Fibroblast of skin of right quadriceps (primary cell): ENCODE measurements at places on chromosomes 7 and 10.
A peak's percentile ranks its signal among the peaks of the same experiment; 100 is the strongest.

GRCh38 chr10:78937393-78937792 is 131.4 kb upstream of the ZMIZ1 start:
- DNase-seq: no peak

- DNase-seq: peak; percentile 83
Measured at GRCh38 chr10:126902157-126902556, 3.1 kb upstream of the DOCK1 start.

GRCh38 chr7:44979481-44980392 is 922 bp upstream of the MYO1G start:
- no peak for DNase-seq

DNA sequence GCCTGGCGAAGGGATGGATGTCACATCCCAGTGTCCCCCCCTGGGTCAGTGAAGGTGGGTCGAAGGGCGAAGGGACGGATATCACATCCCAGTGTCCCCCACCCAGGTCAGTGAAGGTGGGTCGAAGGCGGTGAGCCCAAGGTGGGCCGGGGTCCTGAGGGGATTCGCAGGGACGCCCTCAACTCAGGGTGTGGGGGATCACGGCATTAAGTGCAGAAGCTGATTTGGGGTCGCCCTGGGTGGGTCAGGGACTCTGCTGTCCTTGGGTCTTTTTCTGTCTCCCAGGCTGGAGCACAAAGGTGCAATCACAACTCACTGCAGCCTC is 21.9 kb downstream of the ADAP1 start:
- DNase-seq: no peak

DNA sequence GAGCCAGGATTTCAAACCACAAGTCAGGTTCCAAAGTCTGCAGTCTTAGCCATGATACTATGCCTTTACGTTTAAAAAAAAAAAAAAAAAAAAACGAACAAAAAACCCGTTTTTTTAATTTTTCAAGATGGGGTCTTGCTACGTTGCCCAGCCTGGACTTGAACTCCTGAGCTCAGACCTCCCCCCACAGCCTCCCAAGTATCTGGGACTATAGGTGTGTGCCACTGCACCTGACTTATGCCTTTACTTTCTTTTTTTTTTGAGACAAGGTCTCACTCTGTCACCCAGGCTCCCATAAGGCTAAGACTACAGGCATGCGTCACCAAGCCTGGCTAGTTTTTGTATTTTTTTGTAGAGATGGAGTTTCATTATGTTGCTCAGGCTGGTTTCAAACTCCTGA is 14.7 kb downstream of the ASNS start:
- DNase-seq: no peak
